WERI-Rb-1 (cell line): ENCODE measurements at places on chromosomes 7 and 10.

- no peak for DNase-seq
These were observed 103.6 kb downstream of the DYNC2I1 start for GRCh38 chr7:158959954-158960353.

DNA sequence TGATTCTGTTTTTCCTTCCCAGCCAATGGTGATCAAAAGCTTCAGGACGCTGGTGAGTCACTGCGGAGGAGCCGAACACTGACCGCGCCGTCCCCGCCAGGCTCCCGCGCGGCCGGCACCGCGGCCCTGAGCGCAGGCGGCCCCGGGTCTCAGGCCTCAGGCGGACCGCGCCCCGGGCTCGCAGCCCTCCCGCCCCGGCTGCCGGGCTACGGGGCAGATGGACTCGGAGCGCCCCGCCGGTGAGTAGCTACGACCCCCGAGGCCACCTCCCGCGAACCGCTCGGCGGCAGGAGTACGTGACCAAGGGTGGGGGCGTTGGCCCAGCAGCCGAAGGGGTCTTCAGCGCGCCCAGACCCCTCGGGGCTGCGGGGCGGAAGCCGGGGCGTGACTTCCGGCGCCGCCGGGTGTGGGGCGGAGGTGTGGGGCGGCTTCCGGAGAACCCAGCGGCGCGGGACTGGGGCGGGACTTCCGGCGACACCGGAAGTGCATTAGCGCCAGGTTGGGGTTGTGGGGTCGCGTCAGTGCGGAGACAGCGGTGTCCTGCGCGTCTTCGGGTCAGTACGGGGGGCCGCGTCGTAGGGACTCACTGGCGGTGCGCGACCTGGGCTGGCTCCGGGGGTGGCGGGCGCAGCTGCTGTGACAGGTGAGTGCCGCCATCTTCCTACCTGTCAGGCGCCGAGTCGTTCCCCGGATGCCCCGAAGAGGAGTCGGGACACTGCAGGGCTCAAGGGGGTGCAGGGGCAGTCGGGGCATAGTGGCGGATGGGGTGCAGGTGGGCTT, at the start of gene WDR37:
WDR37 (plus strand) TSS at position 60 of the 780 bp plus-strand sequence. CDS start 15,771 bp downstream, outside the sequence.
- peak; percentile 75 for DNase-seq

GRCh38 chr10:78742730-78743615, 325.8 kb upstream of the ZMIZ1 start:
- DNase-seq, result no peak

GRCh38 chr7:111324228-111324627, 233.3 kb downstream of the LRRN3 start:
- no peak for DNase-seq

GRCh38 chr7:66804001-66804400, 63.5 kb downstream of the RABGEF1 start:
- DNase-seq, result no peak
